ENCODE measurements at places on chromosomes 4 and X. TPM values are rescaled to one million over a fixed set of nuclear protein-coding genes. Genes with fewer than 3 reads are reported as not detected.

C4orf51 gene
- not detected for total RNA-seq

DGAT2L6 gene
- total RNA-seq, result not detected

ARMCX2 gene
- total RNA-seq, result 72.1 TPM

DMRTC1 gene
- not detected for total RNA-seq

PLAC8 gene
- total RNA-seq, result not detected
